ENCODE measurements at places on chromosomes 1 and 21.

- DNase-seq = no peak
These were observed 34.2 kb upstream of the TMEM125 start for GRCh38 chr1:43235451-43236121.

- DNase-seq = no peak
These were observed 11.6 kb upstream of the CASQ1 start for GRCh38 chr1:160178731-160179130.

GRCh38 chr1:2882966-2883696 is 81.6 kb upstream of the TTC34 start:
- DNase-seq = no peak

GRCh38 chr1:15940110-15941043 is 35.5 kb downstream of the ZBTB17 start:
- no peak for DNase-seq

- no peak for DNase-seq
These were observed 6.8 kb downstream of the CASQ2 start for GRCh38 chr1:115761601-115762302.

DNA sequence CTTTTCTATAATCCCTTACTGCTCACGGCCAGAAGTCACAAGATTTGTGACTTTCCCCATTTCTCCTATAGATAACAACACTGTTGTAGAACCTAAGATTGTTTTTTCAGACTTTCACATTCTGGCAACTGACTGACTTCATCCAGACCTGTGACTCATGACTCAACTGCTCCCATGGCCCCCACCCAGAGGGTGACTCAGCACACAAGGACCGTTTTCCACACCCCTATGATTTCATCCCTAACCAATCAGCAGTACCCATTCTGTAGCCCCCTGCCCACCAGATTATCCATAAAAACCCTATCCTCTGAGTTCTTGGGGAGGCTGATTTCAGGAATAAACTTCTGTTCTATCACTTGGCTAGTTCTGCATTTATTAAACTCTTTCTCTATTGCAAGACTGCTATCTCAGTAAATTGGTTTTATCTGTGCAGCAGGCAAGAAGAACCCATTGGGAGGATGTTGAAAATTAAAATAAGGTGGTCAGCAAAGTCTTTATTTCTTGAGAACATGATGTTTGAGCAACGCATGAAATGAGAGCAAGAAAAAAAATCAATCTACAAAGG is 79.7 kb downstream of the NGF start:
- DNase-seq = no peak

DNA sequence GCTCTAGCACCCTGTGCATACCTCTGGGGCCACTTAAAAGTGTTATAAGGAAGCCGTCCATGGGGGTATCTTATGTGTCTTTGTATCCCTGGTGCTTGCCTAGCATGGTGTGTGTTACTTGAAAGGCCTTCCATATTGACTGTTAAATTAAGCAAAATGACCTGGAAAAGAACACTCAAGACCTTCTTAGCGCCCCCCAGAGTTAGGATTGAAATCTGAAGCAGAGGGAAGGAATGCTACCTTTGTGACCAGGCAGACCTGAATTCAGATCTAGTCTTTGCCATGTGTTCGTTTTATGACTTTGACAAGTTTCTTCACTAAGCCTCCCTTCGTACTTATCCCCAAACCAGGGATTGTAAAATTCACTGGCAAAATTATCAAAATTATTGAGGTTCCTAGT is 59.9 kb downstream of the SLC22A15 start:
- no peak for DNase-seq

- no peak for DNase-seq
These were observed 1695.3 kb downstream of the BRINP3 start for GRCh38 chr1:188782220-188782841.

- DNase-seq = no peak
These were observed 11.1 kb downstream of the ITGA10 start for GRCh38 chr1:145898756-145899155.

DNA sequence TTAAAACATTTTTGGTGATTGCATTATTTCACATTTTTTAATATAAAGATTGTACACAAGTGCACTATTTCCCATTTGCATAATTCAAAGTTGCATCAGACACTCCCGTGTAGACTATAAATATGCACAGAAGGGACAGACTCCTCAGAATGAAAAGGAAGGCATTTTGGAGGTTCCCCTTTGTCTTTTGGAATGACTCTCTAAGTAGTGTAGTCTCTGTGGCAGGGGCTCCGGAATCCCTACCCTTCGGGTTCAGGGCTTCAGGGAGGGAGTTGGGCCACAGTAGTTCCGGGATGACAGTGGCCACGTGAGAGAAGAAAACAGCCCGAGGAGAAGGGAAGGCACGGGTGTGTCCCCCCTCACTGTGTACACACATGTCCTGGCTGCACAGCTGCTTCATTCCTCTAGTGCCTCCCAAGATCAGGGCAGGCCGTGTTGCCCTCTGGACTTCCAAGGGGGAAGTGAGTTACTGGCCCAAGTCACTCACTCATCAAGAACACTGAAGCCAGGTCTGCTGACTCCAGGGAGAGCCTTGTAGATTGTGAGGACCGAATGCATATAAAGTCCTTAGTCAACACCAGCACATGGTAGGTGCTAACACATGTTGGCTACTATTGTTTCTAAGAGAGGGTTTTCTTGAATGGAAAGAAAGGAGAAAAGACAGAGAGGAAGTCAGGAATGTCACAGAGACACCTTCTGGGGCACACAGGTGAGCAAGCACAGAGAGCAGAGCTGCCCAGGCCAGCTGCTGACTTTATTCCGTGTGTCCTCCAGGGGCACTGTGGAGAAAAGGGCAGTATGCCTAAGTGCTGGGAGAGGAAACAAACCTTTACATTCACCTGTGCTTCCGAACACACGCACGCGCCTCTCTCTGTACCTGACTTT is 39.8 kb downstream of the LHX4 start:
- no peak for DNase-seq

- DNase-seq = no peak
These were observed 3.7 kb downstream of the FOXD3 start for GRCh38 chr1:63326106-63326472.

DNA sequence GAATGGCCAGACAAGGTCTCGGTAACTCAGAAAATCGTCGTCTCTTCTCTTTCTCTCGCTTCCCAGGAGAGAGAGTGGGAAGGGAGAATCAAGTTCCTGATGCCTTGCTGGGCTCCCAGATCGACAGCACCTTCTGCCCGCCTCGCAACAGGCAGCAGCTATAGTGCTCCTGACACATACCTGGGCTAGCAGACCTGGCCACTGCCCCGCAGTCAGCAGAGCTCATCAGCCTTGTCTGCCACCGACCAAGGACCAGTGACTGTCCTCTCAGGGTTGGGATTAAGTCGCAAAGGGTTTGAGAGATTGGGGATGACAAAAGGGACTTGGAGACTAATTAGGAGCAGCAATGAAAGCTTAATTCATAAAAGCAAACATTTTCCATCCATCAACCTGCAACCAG is 4.1 kb downstream of the RUNX3 start:
- DNase-seq = no peak

DNA sequence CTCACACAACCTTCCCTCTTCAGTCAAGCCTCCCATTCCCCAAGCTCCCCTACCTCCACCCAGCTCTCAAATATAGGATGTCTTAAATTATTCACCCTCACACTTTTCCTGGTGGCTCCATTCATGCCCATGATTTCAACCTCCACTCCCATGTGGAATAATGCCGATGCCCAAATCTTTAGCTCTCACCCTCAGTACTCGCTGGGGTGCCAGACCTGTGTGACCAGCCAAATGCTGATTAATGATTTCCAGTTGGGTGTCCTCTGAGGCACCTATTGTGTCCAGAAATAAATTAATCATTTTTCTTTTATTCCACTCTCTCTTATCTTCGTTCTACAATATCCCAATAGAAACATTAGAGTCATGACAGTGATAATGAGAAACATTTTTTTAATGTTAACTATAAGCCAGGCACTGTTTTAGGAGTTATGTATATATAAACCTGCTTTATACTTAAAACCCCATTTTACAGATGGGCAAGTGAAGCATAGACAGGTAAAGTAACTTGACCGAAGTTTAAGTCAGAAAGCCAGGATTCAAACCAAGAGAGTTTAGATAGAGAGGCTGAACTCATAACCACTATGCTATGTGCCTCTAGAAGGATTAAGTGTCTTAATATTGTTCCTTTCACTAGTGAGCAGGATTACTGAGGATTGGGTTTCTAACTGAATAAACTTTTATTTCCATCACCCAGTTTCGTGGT is 209.7 kb downstream of the DUSP10 start:
- DNase-seq = no peak

GRCh38 chr1:205064301-205064700 is 20.0 kb downstream of the TMEM81 start:
- no peak for DNase-seq

DNA sequence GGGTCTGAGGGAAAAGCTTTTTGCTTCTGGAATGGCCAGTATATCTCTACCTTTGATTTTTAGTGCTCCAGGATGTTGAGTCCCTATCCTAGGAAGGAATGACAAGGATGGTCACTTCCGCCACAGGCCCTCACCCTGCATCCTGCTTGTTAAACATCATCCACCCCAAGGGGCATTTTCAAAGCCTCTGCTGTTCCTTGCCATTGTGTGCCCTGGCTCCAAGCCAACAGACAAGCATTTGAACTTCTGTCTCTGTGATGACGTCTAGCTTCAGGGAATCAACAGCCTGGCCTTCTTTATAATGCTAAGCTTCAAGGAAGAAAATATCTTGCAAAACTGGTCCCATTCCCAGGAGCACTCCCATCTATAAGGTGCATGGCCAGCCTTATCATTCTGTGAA is 12.3 kb upstream of the JAM2 start:
- DNase-seq = no peak

- DNase-seq = no peak
These were observed 57.0 kb upstream of the SYNC start for GRCh38 chr1:32759521-32759981.

GRCh38 chr1:230737622-230738262 is 9.4 kb upstream of the CAPN9 start:
- no peak for DNase-seq

DNA sequence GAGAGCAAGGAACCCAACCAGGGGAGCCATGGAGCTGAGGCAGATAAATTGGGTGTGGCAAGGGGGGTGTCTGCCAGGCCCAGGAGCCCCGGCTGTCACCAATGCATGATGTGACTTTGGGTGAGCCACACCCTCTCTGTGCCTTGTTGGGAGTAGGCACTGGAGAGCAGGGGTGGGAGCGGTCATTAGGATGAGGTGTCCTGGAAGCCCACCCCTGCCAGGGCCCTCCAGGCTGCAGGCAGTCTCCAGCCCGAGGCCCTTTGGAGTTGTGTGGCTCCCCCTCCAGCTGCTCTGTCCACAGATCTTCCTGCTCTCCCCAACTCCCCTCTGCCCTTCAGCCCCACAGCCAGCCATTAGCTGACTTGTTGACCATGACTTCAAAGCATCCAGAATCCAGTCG is 11.4 kb downstream of the MX2 start:
- DNase-seq = no peak

- DNase-seq = no peak
These were observed 109.6 kb downstream of the ZBTB18 start for GRCh38 chr1:244160455-244161235.

DNA sequence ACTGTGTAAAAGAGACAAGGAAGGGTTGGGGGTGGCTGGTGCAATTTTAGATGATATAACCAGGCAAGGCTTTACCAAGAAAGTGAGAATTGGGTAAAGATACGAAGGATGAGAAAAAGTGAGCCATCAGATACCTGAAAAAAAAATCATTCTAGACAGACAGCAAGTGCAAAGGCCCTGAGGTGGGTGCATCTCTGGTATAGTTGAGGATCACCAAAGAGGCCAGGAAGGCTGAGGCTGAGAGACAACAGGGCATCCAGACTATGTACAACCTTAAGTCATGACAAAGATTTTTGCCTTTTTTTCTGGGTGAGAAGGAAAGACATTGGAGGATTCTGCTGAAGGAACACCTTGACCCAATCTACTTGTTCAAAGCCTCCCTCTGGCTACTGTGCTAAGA is 29.9 kb downstream of the RXRG start:
- DNase-seq = no peak

DNA sequence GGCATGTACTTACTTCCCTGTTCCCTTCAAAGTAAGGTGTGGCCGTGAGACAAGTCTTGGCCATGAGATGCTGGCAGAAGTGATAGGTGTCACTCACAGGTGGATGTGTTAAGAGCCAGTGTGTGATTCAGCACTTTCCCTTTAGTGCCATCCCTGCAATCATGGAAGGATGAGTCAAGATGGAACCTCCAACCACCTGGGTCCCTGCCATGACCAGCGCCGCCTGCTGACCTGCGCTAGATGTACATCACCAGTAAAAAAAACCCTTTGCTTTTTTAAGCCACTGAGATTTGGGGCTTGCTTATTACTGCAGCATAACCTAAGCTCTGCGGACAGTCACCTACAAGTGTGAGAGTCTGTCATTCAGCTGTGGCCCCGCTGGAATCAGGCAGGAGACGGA is 71.7 kb downstream of the TOMM20 start:
- no peak for DNase-seq

GRCh38 chr1:59146651-59147358 is 150.1 kb upstream of the FGGY start:
- no peak for DNase-seq

DNA sequence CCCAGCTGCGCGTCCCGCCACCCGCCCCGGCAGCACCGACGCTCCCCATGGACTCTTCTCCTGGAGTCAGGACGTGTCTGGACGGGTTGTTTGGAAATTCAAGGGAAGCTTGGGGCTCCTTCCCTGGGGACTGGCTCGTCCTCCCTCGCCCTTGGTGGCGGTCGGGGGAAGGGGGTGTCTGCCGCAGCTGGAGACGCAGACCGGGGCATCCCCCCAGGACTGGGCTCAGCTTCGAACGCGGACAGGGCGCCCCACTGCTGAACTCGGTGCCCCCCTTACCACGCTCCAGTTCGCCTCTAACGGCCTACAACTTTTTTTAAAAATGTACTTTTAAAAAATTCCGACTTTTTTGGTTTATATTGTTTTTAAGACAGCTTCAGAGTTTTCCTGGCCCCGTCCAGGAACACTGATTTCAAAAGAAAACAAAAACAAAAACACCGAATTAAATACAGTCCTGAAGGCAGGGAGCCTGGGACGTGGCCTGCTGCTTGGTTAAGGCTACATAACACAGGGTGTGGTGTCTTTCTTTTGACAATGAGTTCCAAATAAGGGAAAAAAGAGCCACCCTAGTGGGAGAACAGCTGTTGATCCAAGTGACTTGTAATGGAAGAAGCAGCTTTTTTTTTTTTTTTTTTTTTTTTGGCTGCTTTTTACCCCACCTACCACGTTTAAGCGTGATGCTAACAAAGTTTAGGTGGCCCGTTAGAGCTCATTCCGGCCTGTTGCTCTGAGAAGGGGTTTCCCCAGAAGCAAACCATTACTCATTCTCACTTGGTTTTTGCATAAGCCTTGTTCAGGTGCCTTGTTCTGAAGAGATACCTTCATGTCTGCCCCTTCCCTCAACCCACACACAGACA is 862 bp upstream of the DIPK1A start:
- no peak for DNase-seq

GRCh38 chr1:32521165-32521564 is 18.1 kb upstream of the ZBTB8A start:
- no peak for DNase-seq

DNA sequence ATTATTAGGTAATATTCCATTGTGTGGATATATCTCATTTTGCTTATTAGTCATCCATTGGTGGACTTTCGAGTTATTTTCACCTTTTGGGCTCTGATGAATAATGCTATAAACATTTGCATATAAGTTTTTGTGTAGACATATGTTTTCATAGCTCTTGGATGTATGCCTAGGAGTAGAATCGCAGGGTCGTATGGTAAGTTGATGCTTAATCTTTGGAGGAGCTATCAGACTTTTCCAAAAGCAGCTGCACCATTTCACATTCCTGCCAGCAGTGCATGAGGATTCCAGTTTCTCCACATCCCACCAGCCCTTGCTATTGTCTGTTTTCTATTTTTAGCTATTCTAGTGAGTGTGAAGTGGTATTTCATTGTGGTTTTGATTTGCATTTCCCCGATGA is 120.3 kb upstream of the TMEM51 start:
- DNase-seq = no peak

- DNase-seq = no peak
These were observed 5.4 kb downstream of the NECTIN4 start for GRCh38 chr1:161083748-161084596.
